Activated T-cell treated with anti-CD3 and anti-CD28 coated beads, Interleukin-2, amount 50 U/mL, for 72 hours (primary cell): ENCODE measurements at places on chromosomes 5 and 9. TPM values are rescaled to one million over a fixed set of nuclear protein-coding genes. Genes with fewer than 3 reads are reported as not detected.

DNA sequence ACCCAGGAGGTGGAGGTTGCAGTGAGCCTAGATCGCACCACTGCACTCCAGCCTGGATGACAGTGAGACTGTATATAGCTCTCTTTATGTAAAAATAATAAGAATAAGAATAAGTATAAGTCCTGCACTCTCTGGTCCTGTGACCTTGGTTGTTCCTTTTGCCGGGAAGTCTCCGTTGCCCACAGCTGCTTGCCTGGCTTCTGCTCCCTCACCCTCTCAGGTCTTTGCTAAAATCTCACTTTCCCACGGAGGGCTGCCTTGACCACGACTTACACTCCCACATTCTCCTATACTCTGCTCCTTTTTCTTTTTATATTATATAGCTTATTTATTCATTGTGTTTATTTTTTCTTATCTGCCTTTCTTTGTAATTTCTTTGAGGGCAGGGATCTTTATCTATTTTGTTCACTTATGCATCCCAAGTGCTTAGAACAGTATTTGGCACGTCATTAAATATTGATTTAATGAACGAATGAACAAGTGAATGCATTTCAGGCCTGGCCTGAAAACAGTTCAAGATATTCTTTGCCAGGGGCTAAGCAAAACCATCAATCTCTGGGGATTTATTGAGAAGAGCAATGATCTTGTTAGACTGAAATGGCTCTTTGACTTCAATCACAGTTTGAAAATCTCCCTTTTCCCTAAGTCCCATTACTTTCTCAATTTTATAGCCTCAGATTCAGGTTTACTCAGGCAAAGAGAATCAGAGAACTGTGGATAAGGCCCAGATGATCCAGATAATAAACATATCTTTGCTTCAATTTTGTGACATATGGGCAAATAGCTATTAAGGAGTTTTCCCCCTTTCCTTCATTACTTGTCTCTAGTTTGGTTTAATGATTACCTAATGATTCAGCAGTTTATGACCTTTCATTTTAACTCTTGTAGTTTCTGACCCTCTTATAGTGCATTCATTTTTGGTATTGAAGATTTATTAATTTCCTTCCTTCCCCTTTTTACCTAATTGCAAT lies 60.8 kb upstream of the TMC1 start:
- H3K4me3 ChIP-seq = no peak overlapping the region
- H3K36me3 ChIP-seq = no peaks in the 10 kb centered on the region
- H3K27me3 ChIP-seq = no peaks in the 10 kb centered on the region
- H3K27ac ChIP-seq = no peak overlapping the region
- DNase-seq = no peak
- H3K4me1 ChIP-seq = peaks cover 14% of the 10 kb centered on the region

DNA sequence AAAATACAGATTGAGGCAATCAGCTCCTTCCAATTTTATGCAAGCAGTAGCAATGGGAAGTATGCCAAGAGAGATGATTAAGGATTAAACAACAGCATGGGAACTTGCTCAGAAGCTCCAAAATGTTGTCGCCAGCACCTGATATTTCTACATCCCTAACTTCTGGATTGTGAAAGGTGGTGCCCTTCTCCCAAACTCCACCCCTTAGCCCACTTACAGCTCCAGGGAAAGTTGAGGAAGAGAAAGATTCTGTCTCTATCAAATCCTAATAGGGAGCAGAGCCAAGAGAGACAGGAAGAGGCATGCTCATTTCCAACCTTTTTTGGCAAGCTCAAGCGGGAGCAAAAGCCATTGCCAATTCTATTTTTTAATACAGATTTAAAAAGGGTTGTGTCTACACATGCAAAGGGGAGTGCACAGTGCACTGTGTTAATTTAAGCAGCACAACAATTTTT lies 92.4 kb upstream of the NR3C1 start:
- no peak overlapping the region for H3K4me3 ChIP-seq
- no peaks in the 10 kb centered on the region for H3K27me3 ChIP-seq
- H3K36me3 ChIP-seq = peaks cover 1% of the 10 kb centered on the region
- DNase-seq = no peak
- no peaks in the 10 kb centered on the region for H3K4me1 ChIP-seq

DNA sequence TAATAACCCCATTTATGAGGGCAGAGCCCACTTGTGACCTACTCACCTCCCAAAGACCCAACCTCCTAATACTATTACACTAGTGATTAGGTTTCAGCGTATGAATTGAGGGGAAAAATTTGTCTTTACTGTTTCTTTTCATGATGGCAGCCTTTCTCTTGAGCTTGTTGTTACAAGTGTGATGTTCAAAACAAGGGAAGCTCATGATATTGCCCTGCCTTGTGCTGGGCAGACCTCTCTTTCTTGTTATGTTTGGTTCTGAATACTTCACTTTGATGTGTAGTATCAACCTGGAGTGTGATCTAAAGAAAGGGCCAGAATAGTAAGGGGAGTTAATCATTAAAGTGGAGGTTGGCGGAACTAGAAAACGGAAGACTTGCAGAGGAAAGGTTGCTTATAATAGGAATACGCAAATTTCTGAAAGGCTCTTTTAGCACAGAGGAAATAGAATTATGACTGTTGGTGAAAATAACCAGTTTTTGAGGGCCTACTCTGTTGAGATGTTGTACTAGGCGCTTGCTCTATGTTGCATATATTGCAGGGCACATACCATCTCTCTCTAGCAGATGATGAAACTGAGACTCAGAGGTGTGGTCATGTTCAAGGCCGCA lies 68.2 kb downstream of the MELK start:
- no peak overlapping the region for H3K27ac ChIP-seq
- DNase-seq = no peak
- H3K4me3 ChIP-seq = no peak overlapping the region
- no peaks in the 10 kb centered on the region for H3K4me1 ChIP-seq

- H3K27me3 ChIP-seq = no peaks in the 10 kb centered on the region
- no peak for DNase-seq
- H3K4me1 ChIP-seq = peaks cover 26% of the 10 kb centered on the region
- H3K27ac ChIP-seq = peak overlapping the region; percentile 54
- peaks cover 4% of the 10 kb centered on the region for H3K36me3 ChIP-seq
Observed at GRCh38 chr9:33884856-33885701, 68.1 kb downstream of the UBE2R2 start.

SLIT3 gene
- 3.1 TPM for total RNA-seq
